ENCODE measurements at places on chromosomes 16 and 17.

DNA sequence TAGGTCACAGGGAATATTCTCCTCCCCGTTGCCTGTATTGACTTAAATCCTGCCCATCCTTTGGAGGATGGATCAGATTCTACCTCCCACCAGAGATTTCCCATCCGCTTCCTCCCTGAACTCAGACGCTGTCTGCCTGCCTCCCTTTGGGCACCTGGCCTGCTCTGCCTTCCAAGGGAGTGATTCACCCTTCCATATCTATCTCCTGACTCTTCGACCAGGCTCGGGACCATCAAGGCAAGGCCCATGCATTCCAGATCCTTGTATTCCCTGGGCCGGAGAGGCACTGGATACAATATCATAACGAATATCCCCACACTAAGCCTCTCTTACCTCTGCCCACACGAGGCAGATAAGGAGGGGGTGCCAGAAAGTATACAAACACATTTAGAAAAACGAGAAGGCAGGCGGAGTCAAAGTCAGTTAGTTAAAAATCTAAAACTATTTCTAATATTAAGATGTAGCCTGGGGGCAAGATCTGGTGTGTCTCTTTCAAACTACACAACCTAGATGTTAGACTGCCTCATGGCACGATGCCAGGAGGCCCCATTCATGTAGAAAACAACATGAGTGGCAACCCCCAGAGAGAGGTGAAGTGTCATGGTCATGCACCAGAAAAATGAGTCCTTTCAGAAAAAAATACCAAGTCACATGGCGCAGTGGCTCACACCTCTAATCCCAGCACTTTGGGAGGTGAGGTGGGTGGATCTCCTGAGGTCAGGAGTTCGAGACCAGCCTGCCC, 9.2 kb downstream of the PMP22 start:
- DNase-seq = peak; percentile 53

DNA sequence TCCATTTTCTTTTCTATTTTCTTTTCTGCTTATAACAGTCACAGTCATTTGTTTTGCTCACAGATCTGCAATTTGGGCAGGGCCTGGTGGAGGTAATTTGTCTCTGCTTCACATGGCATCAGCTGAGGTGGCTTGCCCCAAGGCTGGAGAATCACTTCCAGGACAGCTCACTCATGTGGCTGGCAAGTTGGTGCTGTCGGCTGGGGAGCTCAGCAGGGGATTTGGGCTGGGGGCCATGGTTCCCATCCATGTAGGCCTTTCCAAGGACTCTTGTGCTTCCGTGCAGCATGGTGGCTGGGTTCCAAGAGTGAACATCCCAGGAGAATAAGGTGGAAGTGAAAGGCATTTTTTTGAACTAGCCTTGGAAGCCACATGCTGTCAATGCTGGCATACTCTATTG, 85.7 kb downstream of the MGAT5B start:
- no peak for DNase-seq

- DNase-seq = peak; percentile 3
Measured at GRCh38 chr16:81277541-81278080, 37.2 kb upstream of the GAN start.

DNA sequence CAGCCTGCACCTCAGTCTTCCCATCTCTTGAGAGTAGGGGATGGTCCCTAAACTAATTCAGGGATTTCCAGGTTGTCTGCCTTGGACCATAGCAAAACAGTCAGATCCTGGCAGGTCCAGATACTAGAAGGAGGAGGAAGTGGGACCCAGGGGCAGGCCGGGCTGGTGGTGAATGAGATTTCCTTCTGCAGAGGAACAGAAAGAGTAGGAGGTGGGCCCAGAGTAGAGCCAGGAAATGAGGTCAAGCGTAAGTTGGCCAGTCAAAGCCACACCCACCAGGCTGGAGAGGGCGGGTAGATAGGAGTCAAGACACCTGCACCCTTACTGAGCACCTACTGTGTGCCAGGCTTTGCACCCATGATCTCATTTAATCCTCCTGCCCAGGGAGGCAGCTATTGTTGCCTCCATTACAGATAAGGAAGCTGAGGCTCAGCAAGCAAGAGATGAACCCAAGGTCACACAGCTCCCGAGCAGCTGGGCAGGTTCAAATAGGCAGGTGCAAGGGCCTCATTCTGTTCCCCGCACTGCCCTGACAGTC, 2.6 kb downstream of the CDH5 start:
- DNase-seq = no peak

DNA sequence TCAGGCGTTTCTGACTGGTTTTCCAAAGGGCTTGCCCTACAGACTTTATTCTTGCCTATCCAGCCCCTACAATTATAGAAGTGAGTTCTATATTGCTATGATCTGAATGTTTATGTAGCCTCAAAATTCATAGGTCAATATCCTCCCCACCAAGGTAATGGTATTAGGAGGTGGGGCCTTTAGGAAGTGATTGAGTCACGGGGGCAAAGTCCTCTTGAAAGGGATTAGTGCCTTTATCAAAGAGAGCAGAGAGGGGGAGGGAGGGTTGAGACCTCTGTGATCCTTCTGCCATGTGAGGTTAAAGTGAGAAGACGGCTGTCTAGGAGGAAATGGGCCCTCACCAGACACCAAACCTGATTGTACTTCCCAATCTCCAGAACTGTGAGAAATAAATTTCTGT, 931 bp upstream of the CPHXL start:
- no peak for DNase-seq

DNA sequence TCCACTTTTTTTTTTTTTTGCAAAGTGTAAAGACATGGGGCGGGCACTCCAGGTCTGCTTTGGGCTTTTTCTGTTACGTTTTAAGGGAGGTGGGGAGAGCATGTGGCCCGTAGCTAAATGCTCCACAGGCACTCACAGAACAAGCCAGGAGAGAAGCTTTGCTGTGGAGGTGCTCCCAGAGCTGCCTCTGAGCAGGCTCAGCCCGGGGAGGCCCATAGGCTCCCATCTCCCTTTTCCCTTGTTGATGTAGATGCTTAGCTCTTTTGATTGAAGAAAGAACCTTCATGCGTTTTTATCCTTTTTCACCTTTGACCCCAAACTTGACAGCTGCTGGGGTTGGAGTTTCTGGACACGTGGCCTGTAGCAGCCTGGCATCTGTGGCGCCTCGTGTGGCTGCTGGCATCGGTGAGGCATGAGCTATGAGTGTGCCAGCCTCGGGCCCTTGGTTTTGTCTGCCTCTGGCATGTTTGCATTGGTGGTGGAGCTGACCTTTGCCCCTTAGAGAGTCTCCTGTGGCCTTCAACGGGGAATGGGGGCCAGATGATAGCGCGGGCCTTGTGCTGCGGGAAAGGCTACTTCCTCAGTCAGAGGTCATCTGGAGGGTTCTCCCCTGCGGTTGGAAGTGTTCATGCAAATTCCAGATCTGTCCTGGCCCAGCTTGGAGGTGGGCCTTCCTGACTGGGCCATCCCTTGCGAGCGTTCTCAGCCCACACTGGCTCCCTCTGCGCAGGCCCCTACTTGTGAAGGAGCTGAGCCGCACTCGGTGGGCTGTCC, 20.0 kb upstream of the IL17C start:
- DNase-seq = no peak

- no peak for DNase-seq
Measured at GRCh38 chr16:11596572-11597226, 10.0 kb upstream of the LITAF start.

GRCh38 chr17:50381920-50382319, 8.9 kb downstream of the EME1 start:
- DNase-seq = no peak

DNA sequence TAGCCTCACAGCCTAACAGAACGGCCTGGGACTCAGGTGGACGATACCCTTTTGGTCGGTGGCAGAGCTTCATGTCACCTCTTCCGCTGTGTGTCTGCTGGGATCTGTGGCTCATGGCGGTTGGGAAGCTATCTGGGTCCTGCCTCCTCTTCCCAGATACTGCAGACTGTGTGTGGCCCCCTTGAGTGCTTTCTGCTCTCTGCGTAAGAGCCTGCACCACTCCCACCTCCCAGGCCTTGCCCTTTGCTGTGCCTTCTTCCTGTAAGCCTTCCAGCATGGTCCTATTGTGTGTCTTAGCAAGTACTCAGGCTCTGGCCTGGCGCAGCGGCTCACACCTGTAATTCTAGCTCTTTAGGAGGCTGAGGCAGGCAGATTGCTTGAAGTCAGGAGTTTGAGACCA, 17.5 kb upstream of the ADCY7 start:
- DNase-seq = no peak

DNA sequence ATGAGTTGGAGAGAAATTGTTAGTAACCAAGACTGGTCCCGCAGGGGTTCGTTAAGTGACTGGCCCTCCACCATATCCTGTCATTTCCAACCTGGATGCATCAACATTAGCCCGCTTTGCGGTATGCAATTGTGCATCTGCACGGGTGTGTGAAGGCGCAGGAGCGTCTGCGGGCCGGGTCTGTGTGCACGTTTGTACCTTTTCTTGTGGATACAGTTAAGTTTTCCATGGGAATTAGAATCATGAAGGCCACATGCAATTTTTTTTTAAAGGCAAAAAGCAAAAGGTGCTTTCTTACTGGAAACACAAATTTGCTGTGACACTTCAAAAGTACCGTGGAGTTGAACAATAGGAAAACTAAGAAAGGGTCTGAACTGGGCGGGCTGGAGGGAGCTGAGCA, 355.4 kb upstream of the ZFHX3 start:
- no peak for DNase-seq

DNA sequence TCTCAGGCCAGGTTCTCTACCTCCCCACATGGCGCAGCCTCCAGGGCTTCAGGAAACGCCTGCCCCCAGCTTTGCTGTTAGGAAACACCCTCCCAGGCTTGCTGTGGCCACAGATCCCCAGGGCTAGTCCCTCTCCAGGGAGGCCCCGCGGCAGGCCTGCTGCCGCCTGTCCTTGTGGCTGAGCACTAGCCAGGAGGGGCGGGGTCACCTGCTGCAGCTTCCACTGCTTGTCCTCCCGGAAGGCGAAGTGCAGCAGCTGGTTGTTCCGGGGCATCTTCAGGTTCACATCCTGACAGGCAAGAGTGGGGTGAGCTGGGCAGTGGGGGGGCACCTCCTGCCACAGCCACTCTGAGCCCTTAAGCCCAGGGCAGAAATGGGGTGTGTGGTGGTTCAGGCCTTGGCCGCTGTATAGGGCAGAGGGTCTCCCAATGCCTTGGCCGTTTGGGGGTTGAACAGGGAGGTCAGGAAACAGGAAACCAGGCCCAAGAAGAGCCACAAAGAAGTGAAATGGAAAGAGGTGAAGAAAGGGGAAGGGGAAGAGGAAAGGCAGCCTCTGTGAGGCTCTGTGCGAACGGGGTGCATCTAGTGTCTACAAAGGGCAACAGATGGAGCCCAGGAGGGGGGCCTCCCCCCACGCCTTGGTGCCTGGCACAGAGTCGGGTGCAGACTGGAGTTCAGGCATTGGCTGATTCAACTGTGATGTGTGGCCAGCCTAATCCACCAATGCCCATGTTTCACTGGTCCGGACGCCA, 2.0 kb downstream of the ROGDI start:
- peak; percentile 4 for DNase-seq

DNA sequence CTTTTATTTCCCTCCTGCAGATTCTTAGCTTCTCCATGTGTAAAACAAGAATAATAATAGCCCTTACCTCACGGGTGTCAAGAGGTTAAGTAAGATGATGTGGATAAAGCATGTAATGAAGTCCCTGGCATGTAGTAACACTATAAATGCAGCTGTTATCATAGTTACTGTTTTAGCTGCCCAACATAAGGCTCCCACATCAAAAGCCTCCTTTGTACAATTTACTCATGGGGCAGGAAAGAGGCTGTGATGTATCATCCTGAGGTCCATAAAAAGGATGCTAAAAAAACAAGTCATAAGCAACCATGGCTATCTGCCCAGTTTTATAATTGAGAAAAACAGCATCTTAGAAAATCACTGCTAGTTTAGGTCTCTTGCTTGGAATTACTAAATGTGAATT, 339.7 kb downstream of the CA10 start:
- DNase-seq = no peak

GRCh38 chr16:77394699-77395098, 40.1 kb downstream of the ADAMTS18 start:
- DNase-seq = no peak

GRCh38 chr16:81748476-81749198, 30.5 kb upstream of the PLCG2 start:
- DNase-seq = no peak

GRCh38 chr16:29139261-29139802, 154.5 kb downstream of the LAT start:
- DNase-seq = no peak

- peak; percentile 24 for DNase-seq
Measured at GRCh38 chr16:66274335-66275110, 92.0 kb upstream of the CDH5 start.

DNA sequence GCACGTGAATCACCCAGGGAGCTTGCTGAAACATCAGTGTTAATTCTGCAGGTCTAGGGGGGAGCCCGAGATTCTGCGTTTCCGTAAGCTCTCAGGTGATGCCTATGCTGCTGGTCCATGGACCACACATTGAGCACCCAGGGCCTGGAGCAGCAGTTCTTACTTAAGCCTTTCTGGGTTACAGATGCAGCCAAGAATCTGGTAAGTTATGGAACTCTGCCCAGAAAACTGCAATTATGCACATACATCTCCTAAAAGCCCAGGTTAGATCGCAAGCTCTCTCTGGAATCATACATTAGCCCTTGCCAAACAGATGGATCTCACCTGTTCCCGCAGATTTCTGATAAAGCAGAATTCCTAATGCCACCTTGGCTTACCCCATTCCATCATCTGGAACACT, 265.9 kb upstream of the SALL1 start:
- no peak for DNase-seq

- DNase-seq = no peak
Measured at GRCh38 chr16:20242568-20243255, 84.6 kb downstream of the GP2 start.

DNA sequence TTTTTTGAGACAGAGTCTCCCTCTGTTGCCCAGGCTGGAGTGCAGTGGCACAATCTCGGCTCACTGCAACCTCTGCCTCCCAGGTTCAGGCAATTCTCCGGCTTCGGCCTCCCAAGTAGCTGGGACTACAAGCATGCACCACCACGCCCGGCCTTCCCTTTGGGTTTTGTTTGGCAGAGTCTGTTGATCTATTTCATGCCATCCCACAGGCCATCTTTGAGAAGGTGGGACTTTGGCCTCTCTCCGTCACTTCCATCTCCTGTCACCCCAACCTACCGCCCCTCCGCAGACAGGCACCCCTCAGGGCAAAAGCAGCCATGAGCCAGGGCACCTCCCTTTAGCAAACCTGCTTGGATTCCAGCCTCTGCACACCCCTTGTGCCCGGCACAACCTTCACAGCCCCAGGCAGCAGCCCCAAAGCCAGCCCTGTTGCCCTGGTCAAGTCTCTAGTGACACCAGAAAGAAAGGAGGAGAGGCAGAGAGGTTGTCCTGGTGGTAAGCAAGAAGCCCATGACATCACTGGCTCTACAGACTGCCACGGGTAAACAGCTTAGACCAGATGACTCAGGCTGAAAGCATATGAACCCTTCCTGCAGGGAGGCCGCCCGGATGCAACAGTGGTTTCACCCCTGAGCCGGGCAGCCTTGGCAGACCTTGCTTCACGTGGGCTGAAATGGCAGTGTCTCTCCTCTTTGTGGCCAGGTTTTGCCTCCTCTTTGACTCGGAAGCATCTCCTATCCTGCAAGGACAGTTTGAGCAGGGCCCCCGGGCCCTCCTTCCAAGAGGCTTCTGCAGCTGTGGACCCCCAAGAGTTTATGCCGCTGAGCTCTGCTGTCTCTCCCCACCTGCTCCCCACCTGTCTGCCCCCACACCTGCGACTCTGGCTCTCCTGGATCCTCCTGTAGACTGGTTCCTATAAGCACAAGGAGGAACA, 8.1 kb upstream of the TIMP2 start:
- peak; percentile 96 for DNase-seq

GRCh38 chr16:71296584-71297340, 7.6 kb upstream of the CMTR2 start:
- DNase-seq = no peak

All from kidney tubule cell (primary cell).